Astrocyte (in vitro differentiated cells and primary cell): ENCODE measurements at places on chromosomes 1 and 21.

GRCh38 chr1:176919386-176920378, 244.8 kb downstream of the ASTN1 start:
- no peak for DNase-seq

DNA sequence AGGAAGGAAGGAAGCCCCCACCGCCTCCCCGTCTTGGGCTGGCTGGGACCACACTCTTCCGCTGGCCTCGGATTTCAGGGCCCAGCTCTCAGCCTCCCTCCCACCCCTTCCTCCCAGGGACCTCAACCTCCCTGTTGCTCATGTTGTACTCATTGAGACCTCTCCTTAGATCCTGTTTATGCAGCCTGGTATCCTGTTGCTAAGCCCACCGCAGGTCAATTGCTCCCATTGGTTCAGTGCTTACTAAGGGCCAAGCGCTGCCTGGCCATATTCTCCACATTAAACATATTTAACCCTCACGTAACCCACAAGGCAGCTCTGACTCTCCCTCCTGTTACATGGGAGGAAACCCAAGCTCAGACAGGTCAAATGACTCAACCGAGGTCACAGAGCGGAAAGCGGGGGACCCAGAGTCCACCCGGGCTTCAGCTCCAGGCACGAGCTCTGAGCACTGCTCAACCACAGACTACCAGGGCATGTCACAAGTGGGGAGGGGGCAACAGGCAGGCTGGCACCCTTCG, 23.2 kb upstream of the H6PD start:
- DNase-seq, result peak; percentile 88

- no peak for DNase-seq
Measured at GRCh38 chr1:236394879-236395229, 768 bp downstream of the EDARADD start.

DNA sequence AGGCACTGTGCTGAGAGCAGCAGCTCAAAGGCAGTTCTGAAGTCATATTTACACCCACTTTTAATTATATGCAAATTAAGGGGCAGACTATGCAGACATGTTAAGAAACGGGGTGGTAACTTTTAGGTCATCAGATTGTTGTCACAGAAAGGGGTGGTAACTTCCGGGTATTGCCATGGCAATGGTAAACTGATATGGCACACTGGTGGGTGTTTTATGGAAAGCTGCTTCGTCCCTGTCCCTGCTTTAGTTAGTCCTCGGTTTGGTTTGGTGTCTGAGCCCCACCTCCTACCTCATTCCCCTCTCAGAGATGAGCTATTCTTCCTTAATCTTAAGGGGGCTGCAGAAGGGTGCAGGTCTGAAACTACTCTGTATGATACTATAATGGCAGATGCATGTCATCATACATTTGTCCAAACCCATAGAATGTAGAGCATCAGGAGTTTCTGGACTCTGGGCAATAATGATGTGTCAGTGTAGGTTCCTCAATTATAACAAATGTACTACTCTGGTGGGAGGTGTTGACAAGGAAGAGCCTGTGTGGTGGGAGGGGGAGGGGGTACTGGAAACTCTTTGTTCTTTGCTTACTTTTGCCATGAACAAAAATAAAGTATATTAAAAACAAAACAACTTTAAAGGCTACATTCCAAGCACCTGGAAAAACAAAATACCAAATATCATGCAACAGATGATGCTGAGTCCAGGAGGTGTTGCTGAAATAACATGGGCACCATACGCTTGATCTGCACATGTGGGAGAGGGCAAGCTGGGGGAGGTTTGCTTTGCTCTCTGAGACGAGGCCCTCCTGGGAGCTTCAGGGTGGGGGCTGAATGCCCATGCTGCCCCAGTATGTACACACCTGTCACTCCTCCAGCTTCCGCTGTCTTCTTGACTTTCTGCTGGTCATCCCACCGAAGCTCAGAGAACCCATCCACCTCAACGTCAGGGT, 6.3 kb downstream of the PARP1 start:
- DNase-seq, result no peak

GRCh38 chr1:64302194-64302593, 98.8 kb downstream of the UBE2U start:
- no peak for DNase-seq

GRCh38 chr1:117565745-117566455, 39.9 kb upstream of the TENT5C start:
- no peak for DNase-seq

- peak; percentile 14 for DNase-seq
Measured at GRCh38 chr1:3858231-3858981, 1.1 kb downstream of the DFFB start.
